ENCODE measurements at places on chromosomes 6 and 20.

- DNase-seq = no peak
Measured at GRCh38 chr6:147211349-147211748, 7.1 kb downstream of the STXBP5 start.

GRCh38 chr6:121333196-121333595 lies 1.1 kb downstream of the TBC1D32 start:
- DNase-seq = no peak

- no peak for DNase-seq
Measured at GRCh38 chr6:169567819-169568218, 134.0 kb downstream of the WDR27 start.

DNA sequence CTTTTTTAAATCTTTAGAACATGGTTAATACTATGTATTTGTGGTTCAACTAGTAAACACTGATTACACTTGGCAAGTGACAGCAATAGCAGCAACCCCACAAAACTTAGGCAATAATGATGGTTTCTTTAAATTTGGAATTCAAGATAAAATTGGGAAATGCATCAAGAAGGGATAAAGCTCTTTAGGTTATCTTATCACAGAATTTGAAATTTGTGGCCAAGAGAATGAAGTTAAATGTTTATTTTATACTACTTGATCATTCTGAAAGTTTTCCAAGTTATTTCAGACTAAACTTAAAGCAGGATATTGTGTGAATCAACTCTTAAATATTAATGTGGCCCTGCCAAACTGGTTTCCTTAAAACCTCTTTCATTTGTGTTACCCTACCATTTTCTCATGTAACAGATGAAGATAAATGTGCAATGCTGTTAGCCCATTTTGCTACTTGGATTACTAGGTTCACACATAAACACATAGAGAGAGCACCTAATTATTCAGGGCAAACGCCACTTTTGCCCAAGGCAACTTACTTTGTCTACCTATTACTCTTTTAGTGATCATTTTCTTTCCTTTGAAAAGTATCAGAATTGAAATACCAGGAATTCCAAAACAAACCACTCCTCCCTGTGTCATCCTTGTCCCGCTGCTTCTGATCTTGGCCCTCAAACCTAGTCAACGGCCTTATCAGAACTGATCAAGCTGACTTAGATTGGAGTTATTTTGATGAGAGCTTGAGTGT lies 186.7 kb upstream of the TENT5A start:
- DNase-seq = no peak

GRCh38 chr6:150366118-150366778 lies 2.6 kb upstream of the IYD start:
- no peak for DNase-seq

GRCh38 chr6:47527274-47527673 lies 49.7 kb downstream of the CD2AP start:
- no peak for DNase-seq

DNA sequence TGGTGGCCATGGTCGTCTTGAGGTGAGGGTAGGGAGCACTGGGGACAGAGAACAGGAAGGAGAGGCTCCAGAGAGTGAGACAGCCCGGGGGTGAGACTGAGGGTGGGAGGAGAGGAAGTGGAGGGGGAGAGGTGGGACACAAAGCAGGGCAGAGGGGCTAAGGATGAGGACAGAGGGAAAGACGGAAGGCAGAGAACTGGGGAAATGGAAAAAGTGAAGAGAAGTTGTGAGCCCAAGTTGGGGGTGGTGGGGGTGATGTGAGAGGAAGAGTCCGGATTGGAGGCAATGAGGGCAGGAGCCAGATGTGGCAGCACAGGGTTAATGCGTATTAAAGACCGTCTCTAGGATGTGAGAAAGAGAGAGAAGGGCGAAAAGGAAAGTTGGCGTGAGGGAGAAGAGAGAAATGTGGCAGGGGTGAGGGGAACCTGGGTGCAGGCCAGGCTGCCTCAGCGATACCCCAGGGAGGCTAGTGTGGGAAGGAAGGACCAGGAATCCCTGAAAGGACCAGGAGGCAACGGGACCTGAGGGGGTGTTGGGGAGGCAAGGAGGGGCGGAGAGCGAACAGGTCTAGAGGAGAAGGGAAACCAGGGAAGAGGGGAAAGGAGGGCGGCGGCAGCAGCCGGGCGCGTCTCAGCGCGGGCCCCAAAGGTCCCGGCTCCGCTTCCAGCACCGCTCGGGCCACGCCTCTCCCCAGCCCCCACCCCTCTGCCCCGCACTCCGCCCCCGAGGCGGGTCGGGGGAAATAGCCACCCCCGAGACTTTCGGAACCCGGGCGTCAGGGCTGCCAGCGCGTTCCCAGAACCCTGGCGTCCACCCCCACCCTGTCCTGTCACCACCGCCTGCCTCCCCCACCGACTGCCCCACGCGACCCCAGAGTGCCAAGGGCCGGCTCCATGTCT lies at the start of gene PPP1R18:
TSS of gene PPP1R18 (minus strand) at position 637 of the 899 bp plus-strand sequence. CDS start at position 10, 627 bp downstream.
- DNase-seq = peak; percentile 46

DNA sequence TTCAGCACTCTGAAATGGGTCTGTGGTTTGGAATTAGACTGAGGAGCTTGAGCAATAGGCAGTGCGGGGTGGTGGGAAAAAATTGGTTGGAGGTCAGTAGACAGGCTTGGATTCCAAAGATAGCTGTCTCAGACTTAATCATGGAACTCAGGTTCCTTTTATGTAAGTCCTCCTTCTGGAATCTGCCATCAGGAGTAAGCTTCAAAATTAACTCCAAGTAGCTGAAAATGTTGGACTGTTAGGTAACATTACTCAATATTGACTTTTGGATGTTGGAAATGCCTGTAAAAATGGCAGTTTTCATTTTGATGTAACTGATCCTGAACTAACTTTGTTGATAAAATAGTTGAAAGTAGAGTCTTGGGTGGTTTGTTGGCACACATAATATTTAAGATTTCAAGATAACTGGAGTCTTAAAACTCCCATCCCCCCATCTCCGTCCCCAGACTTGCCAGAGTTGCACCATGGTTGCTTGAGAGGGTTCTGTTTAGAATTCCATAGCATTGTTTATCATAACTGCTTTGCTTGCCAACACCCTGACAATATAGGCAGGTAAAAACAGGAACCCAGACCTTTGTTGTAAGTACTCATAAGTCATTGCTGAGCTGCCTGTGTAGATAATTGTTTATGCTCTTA lies 83.0 kb downstream of the PHF20 start:
- no peak for DNase-seq

DNA sequence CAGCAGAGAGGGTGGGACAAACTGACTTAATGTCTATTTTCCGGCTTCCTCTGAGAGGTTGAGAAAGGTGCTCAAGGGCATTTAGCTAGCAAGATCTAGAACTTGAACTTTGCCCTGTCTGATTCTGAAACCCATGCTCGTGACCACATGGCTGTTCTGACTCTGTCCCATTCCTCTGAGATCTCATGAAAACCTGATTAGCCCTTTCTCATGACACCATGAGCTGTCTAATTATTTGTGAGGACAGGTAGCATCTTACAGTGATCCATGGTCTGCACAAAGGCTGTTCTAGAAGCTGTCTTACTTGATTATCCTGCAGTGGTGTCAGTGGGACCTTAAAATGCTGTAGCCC lies 89.6 kb upstream of the TOX2 start:
- no peak for DNase-seq

DNA sequence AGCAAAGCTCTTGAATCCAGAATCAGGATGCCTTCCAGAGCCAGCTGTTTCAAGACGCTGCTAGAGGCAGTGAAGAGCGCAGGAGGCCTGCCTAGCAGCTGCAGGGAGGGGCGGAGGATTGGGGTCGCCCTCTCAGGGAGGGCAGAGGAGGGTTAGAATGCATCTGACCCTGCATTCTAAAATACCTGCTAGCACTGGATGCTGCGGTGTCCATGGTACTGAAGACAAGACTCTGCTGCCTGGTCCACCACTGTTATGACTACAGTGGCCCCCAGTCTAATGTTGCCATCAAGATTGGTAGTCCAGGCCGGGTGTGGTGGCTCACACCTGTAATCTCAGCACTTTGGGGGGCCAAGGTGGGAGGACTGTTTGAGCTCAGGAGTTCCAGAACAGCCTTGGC lies 193.7 kb upstream of the PROKR2 start:
- DNase-seq = no peak

DNA sequence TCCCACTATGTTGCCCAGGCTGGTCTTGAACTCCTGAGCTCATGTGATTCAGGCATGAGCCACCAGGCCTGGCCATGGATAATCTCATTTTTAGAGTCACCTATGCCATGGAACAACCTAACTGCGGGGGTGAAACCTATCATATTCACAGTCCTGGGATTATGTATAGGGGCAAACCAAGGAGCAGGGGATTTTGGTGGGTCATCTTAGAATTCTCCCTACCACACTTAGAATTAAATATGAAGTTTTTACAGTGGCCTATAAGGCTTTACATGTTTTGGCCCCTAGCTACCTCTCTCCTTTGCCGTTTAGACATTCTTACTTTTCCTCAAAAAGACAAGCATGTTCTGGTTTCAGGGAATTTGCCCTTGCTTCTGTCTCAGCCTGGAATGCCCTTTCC lies 20.6 kb upstream of the VEGFA start:
- DNase-seq = no peak

- no peak for DNase-seq
Measured at GRCh38 chr6:168507730-168508129, 66.7 kb downstream of the SMOC2 start.

GRCh38 chr6:53658992-53659391 lies 6.6 kb downstream of the KLHL31 start:
- no peak for DNase-seq

GRCh38 chr6:127343809-127344659 lies 625 bp upstream of the ECHDC1 start:
- peak; percentile 22 for DNase-seq

Measured in DMS79 (cell line).